HCEC 1CT (cell line): ENCODE measurements at places on chromosomes 6 and 20.

- no peak for DNase-seq
These were observed 248.9 kb upstream of the FOXQ1 start for GRCh38 chr6:1062786-1063545.

- DNase-seq, result peak; percentile 16
These were observed 25.2 kb downstream of the TBX18 start for GRCh38 chr6:84738996-84739865.

- no peak for DNase-seq
These were observed 62.5 kb upstream of the LOC128125822 start for GRCh38 chr6:63509652-63510352.

GRCh38 chr6:5905431-5906339 lies 101.0 kb downstream of the NRN1 start:
- DNase-seq, result peak; percentile 51

DNA sequence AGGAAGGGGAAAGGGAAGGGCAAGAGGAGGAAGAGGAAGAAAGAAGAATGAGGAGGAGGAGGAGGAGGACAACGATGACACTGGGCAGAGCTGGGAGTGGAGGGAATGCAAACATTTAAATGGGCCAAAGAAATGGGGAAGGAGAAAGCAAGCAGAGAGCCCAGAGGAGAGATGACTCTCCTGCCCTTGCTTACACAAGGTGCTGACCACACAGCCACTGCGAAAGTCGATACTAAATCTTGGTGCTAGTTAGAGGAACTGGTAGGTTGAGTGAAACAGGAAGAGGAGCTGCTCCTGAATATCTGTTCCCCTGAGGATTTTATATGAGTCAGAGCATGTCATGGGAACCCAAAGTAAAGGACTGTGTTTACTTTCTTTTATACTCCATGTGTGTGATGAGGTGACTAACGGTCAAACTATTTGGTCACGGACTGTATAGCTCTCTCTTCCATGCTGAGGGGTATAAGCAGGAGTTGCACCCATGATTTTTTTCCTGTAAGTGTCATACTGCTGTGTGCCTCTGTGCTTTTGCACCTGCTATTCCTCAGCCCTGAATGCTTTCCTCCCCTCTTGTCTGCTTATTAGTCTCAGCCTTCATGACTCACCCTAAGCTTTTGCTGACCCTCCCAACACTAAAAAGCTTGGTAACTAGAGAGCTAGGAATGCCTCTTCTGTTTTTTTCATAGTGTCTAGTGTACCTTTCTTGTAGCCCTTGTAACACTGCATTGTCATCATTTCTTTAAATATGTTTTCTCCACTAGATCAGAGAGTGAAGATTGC lies 9.5 kb upstream of the PAQR8 start:
- DNase-seq, result peak; percentile 97

DNA sequence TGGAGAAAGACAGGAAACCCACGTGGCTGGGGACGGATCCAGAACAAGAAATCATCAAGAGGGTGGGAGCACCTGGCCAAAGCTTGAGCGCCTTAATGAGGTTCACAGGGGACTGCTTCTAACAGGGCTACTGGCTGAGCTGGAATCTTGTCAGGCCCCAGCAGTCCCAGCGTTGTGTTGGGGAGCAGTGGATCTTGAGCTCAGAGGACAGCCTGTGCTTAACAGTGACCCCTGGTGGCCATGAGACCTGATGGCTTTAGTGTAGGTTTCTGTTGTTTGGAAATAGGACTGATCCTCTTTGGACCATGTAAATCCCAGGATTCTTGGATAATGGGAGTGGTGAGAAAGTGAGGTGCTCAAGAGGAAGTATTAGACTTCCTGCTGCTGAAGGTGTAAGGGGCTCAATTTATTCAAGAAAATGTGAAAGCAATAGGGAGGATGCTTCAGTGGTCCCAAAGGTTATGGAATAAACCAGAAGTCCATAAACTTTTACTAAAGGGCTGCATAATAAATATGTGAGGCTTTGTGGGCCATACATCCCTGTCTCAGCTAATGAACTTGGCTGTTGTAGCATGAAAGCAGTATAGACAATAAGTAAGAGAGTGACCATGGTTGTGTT lies 216.2 kb downstream of the NFATC2 start:
- peak; percentile 56 for DNase-seq

- DNase-seq, result peak; percentile 56
These were observed 163.9 kb upstream of the STXBP5 start for GRCh38 chr6:147040121-147040910.

DNA sequence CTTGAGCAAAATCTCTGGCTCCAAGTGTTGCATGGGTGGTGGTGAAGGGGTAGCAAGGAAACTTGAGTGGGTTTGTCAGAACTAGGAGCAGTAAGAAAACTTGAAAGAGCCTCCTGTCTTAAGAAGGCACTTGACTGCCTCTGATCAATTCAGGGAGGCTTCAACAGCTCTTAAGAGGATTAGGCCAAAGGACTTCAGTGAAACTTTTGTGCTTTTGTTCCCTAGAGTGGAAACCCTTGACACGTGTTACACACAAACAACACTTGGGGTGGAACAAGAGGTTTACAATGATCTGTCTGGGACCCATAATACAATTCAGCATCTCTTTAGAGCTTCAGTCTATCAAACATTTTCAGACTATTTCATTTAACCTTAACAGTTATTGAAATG lies 80.1 kb upstream of the ARMC2 start:
- DNase-seq, result no peak

DNA sequence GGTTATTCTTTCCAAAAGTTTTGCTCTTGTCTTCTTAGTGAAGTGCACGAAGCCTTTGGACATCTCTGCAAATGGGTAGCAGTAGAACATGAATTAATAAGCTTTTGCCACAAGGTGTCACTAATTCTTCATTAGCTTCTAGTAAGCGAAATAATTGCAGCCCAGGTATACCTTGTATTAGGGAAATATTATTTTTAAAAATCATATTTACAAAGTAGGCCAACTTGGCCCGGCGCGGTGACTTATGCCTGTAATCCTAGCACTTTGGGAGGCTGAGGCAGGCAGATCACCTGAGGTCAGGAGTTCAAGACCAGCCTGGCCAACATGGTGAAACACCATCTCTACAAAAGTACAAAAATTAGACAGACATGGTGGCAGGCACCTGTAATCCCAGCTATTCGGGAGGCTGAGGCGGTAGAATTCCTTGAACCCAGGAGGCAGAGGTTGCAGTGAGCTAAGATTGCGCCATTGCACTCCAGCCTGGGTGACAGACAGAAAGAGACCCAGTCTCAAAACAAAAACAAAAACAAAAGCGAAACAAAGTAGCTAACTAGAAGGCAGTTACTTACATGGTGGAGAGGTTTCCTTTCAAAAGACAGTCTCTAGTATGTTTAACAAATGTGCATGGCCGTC lies 8.8 kb upstream of the RSPH3 start:
- DNase-seq, result peak; percentile 13

DNA sequence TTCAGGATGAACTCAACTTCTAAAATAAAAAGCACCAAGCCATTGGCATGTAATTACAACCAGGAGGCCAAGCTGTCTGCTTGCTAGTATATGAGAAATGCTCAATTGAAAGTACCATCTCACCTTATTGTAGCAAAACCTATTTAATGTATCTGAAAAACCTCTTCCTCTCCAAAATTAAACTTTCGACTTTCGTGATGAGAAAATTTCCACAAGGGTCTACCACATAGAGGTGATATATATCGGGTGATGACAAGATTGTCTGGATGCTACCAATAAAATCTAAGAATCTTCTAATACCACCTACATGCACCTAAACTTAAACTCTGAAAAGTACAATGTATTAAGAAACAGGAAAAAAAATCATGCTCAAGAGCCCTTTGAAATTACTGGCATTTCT lies 74.2 kb downstream of the ATXN1 start:
- DNase-seq, result no peak

GRCh38 chr6:33952016-33952415 lies 148.2 kb upstream of the MLN start:
- no peak for DNase-seq

- DNase-seq, result peak; percentile 70
These were observed 12.3 kb downstream of the HMGN4 start for GRCh38 chr6:26550250-26550993.

- no peak for DNase-seq
These were observed at the start of gene HLA-DOA for GRCh38 chr6:33008944-33009861. Gene HLA-DOA (minus strand): TSS chr6:33009591.

DNA sequence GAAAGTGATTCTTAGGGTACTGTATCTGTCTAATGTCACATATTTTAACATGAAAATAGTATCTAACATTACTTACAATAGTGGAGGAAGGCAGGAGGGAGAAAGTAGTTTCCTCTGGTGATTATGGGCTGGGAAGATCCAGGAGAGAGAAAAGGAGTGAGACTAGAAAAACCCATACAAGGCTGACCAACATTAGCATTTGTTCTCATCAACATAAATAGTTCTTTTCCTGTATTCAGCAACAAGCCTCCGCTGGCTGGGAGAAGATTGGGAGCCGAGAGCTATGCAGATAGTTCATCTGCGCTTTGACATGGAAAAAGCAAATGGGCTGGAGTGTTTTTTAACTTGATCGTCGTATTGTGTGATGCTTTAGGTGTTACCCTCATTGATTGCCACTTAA lies 239.4 kb downstream of the PHACTR1 start:
- DNase-seq, result no peak

DNA sequence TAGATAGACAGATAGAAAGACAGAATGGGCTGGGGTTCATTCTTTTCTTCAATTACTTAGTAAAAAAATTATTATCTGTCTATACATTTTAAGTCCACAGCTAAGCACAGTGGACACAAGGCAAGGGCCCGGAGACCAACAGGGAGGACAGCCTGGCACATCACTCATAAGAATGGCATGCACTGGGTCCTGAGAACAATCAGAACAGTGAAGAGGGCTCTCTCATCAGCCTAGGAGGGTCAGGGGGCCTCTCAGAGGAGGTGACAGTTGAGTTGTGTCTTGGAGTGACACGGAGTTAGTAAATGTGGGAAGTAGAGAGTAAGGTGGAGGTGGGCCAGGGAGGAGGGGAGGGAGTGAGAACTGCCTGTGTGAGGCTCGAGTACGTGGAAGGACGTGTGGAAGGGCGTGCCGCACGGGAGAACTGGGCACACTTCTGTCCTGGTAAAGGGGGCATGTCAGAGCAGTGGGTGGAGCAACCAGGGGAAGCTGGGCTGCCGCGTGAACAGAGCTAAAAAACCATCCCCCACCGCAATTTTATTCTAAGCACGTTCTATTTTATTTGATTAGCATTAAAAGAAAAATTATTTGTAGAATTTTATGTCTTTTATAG lies 45.1 kb upstream of the DSP start:
- no peak for DNase-seq

DNA sequence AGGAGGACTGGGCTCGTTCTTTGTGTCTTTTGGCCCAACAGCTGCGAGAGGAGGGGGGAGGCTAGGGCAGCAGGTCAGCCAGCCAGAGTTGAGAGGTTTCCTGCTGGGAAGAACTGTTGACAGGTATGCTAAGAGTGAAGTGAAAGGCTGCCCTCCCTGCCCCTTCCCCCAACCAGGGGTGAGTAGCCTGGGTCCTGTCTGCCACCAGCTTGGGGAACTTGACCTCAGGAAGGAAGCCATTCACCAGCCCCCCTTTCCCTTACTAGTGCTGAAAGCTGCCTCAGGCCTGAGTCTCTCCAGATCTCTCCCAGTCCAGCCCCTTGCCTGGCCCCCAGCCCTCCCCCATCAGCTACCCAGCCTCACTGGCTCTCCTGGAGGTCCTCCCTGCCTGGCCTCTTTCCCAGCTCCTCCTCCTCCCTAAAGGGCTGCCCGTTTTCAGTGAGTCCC lies 20.7 kb upstream of the ZNF76 start:
- DNase-seq, result no peak

DNA sequence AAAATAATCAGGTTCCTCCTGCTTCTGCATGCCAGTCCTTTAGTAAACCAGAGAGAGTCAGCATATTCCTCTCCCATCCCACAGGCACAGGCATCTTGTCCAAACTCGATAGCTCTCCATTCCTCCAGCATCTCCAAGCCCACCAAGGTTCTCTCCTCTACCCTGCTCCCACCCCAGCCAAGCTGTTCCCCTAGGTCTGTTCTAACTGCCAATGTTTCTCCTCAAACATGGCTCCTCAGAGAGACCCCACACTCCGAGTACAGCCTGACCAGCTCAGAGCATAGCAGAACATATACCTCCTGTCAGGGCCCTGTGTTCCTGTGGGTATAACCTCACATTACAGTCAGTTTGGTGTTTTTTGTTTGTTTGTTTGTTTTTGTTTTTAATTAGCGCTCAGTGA lies 177.8 kb downstream of the VEGFA start:
- no peak for DNase-seq

- DNase-seq, result no peak
These were observed 52.9 kb upstream of the MLN start for GRCh38 chr6:33856655-33857054.

DNA sequence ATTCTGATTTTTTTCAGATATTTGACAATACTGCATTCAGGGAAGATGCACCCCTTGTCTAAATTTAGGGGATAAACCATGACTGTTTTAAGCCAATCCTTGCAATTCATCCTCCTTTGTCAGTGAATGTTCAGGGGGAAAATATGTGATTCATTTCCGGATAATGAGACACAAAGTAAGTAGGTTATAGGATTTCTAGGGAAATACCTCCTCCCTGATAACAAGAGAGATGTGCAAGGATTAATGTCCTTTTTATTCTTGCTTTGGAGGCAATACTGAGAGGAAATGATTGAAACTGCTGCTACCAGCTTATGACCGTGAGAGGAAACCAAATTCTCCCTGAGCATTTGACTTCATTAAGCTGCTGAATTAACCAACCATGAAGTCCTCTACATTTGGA lies 161.3 kb upstream of the EYA4 start:
- no peak for DNase-seq

DNA sequence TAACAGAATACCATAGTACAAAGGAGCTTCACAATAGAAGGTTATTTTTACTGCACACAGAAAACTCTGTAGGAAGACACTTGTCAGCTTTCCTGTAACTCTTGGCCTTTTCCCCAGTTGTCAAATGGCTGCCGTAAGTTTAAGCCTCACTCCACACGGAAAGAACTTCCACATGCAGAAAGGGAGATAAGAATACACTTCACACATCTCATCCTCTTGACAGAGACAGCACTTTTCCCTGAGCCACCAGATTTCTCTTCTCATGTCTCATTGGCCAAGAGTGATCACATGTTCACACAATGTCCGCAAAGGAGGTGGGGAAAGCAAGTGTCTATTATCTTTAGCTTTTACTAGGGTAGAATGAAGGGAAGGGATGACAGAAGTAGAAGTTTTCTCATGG lies 540.7 kb downstream of the HAO1 start:
- DNase-seq, result no peak

DNA sequence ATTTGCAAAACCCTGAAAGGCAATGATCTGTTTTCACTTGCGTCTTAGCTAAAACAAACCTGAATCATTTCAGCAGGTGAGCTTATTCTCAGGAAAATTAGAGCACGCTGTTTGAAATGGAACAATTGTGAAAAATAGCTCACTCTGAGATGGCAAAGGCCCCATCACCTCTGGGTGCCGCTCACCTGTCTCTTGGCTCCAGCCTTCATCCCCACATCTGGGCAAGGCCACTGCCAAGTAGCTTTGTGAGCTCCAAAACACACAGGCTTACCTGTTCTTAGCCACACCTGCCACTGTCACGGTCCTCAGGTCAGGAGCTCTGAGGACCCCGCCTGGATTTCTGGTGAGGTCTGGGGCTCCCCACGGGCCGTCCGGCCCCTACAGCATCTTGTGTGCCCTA lies 66.7 kb downstream of the SMOC2 start:
- DNase-seq, result no peak
